NCI-H460 (cell line): ENCODE measurements at places on chromosomes 1 and 21. TPM values are rescaled to one million over a fixed set of nuclear protein-coding genes. Genes with fewer than 3 reads are reported as not detected.

GRCh38 chr1:178875936-178876335, 5.1 kb upstream of the ANGPTL1 start:
- DNase-seq = no peak

- no peak for DNase-seq
These were observed 510.0 kb downstream of the USP25 start for GRCh38 chr21:16239659-16240265.

- peak; percentile 12 for DNase-seq
These were observed 22.9 kb downstream of the S1PR1 start for GRCh38 chr1:101259744-101260148.

DNA sequence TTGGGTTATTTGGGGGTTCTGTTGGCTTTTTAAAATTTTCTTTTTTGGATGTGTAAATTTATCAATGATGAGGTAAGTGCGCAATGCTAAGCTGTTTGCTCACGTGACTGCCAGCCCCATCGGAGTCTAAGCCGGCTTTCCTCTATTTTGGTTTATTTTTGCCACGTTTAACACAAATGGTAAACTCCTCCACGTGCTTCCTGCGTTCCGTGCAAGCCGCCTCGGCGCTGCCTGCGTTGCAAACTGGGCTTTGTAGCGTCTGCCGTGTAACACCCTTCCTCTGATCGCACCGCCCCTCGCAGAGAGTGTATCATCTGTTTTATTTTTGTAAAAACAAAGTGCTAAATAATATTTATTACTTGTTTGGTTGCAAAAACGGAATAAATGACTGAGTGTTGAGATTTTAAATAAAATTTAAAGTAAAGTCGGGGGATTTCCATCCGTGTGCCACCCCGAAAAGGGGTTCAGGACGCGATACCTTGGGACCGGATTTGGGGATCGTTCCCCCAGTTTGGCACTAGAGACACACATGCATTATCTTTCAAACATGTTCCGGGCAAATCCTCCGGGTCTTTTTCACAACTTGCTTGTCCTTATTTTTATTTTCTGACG, 3.1 kb downstream of the OLIG2 start:
- no peak for DNase-seq

DNA sequence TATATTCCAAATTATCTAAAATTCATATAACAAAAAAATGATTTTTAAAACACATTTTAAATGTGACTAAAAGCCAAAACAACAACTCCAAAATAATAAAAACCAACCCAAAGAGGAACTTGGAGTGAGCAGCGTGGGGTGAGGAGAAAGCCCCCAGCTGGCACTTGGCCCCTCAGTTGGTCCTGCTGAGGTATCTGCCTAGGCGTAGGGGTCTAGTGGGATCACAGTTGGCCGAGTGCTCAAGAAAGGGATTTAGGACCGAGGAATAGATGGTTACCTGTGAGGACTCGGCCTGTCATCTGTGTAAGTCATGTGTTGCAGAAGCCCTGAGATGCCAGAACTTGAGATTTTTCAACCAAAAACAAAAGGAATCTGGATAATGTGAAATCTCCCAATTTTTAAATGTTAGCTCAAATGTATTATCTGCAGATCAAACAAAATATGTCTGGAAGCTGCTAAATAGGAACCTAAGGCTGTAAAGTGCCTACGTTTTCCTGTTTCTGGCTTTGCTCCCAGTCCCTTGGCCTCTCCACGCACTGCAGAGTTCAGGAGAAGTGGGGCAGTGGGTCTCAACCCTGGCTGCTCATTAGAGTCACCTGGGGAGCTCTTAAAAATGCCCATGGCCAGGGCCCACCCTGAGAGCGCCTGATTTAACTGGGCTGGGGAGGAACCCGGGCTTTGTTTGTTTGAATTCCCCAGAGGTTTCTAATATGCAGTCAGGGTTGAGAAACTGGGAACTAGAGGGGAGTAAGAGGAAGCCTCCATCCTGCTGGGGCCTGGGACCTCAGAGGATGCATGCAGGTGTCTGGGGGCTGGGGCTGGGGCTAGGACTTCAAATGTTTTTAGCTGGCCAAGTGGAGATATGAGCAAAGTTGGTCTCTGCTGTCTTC, 38.5 kb upstream of the LDLRAP1 start:
- DNase-seq = no peak

GRCh38 chr1:160877221-160877620, 7.8 kb downstream of the ITLN1 start:
- DNase-seq = no peak

GRCh38 chr1:217018648-217019047, 295.4 kb upstream of the ESRRG start:
- no peak for DNase-seq

TBX19 gene
- total RNA-seq = 0.47 and 0.95 TPM in 2 replicates

PLK3 gene
- 14.6 and 15.8 TPM in 2 replicates for total RNA-seq

TTC4 gene
- 20.1 and 27.1 TPM in 2 replicates for total RNA-seq

- no peak for DNase-seq
These were observed 18.7 kb downstream of the TMEM50A start for GRCh38 chr1:25356848-25357247.

RHD gene
- not detected in 2 replicates for total RNA-seq

VTCN1 gene
- total RNA-seq = not detected in 2 replicates

GRCh38 chr1:212607913-212608391, 609 bp upstream of the ATF3 start:
- peak; percentile 25 for DNase-seq

- DNase-seq = no peak
These were observed 107.3 kb upstream of the POU3F1 start for GRCh38 chr1:38153778-38154470.

- no peak for DNase-seq
These were observed 18.7 kb downstream of the TRMT1L start for GRCh38 chr1:185137896-185138545.

DNA sequence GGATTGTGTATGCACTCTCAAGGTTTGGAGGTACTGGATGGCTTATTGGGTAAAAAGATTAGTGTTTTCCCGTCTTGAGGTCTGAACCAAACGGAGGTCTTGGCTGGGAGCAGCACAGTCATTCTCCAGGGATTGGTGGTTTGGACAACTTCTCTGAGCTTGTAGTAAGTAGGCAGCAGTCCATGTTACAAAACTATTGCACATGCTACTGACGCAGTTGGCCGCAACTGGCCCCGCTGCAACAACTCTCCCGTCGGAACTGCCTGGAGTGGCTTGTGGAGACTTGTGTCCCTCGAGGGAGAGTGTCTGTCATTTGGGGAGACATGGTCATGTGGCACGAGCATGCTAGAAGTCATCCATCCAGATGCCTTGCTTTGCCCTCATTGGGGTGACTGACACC, 276.0 kb downstream of the TM2D1 start:
- no peak for DNase-seq

DNA sequence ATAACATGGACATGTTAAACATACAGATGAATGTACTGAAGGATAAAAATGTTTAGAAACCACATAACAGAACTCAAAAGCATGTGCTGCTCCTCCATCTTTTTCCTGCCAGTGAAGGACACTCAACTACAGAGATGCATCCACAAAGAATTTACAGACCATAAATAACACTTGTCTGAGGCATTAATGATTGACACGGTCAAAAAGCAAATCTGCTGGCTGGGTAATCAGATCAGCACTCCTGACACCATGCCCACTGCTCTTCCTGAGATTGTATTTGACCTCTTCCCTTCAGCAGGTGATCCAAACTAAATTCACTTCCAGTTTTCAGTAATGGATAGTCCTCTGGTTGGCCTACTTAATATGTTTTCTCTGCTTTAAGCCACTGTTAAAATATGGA, 6.6 kb downstream of the CREG1 start:
- DNase-seq = no peak

- no peak for DNase-seq
These were observed 11.2 kb downstream of the URB1 start for GRCh38 chr21:32381571-32381970.

DNA sequence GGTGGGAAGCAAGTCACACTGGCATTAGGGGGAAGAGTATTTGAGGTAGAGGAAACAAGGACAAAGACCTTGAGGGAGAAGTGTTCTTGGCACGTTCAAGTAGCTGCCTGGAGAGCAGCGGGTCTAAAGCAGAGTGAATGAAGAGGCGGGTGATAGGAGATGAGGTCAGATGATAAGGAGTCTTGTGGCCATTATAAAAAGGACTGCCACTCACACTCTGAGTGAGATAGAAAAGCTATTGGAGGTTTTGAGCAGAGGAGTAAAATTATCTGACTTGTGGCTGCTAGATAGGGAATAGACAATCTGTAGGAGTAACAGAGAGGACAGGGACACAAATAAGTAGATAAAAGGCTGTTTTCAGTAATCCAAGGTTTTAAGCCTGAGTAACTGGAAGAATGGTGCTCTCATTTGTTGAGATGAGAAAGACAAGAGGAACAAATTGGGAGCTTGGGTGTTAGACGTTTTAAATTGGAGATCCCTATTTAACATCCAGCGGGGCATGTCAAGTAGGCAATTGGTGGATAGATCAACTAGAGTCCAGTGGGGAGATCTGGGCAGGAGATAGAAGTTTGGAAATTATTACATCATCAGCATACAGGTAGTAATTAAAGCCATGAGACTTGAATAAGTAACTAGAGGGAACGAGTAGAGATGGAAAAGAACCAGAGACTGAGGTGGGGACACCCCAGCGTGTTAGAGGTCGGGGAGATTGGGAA, 43.7 kb downstream of the HENMT1 start:
- no peak for DNase-seq

GRCh38 chr1:225418059-225418458, 9.8 kb downstream of the LBR start:
- DNase-seq = no peak

PCP4L1 gene
- total RNA-seq = not detected in 2 replicates

GRCh38 chr1:200336901-200337391, 72.9 kb downstream of the ZNF281 start:
- no peak for DNase-seq

DNA sequence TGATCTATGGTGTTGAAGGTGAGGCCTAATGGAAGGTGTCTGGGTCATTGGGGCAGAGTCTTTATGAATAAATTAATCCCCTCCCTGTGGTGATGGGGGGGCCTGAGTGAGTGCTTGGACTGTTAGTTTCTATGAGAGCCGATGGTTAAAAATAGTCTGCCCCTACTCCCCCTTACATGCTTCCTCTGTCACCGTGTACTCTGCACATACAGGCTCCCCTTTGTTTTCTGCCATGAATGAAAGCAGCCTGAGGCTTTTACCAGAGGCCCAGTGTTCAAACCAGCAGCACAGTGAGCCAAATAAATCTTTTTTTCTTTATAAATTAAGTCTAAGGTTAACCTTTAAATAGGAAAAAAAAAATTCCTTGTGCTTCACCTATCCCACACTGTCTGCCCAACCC, 657.0 kb downstream of the AMY1C start:
- no peak for DNase-seq

DNA sequence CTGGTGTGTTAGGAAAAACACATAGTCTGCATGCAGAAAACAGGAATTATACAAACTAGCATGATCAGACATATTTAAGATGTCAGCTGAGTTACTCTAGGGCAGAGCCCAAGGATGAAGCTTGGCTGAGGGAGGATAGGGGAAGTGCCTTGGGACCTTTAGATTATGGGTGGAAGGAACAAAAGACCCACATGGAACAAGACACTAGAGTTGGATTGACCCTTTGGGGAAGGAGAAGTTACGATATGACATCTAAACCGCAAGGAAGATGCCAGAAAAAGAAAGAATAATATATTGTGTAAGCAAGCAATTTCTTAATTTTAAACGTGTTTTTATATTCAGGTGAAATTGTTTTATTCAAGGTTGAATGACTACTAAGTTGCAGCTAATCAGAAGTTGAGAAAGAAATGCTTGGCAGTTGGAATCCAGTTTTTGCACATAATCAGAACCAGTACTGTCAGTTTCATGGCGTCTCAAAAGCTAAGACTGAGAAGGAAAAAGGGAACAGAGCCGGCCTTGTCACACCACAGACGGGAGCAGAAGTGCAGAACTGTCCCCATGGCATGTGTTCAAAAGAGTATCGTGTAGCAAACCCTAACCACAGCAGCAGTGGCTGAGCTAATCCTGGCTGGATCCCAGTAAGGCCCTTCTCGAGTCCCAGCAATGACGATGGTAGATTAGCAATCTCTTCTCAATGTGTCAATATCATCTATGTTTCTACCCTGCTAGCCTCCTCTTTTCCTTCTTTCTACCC, 31.2 kb upstream of the IFNAR2 start:
- DNase-seq = no peak

GRCh38 chr21:36203603-36203889, 46.9 kb downstream of the DOP1B start:
- DNase-seq = peak; percentile 31

CFAP141 gene
- total RNA-seq = not detected in 2 replicates

DNA sequence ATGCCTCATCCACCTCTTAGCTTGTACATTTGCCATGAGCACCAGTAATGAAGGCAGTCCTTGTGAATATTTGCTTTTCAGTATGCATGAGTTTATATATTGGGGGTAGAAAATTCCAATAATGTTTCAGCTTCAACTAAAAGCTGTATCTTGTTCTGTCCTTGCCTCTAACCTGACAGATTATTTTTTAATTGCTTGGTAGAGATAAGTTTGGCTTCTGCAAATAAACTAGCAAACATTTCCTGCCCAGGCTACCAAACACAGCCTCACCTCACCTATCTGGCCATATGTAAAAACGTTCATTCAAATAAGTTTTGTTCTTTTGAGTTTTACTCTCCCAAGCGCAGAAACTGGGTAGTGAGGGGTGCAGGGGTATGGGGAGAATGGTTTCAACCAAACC, 75.6 kb upstream of the HOOK1 start:
- no peak for DNase-seq

SYT14 gene
- total RNA-seq = under 0.01 and 0.06 TPM in 2 replicates

CCDC27 gene
- total RNA-seq = not detected in 2 replicates

GMEB1 gene
- 5.6 and 7.0 TPM in 2 replicates for total RNA-seq

GRCh38 chr1:89917353-89917752, 77.6 kb upstream of the ZNF326 start:
- no peak for DNase-seq
